ENCODE measurements at places on chromosomes 11 and 22.

- DNase-seq = peak; percentile 74
Measured at GRCh38 chr11:69088676-69089146, 40.0 kb downstream of the TPCN2 start.

DNA sequence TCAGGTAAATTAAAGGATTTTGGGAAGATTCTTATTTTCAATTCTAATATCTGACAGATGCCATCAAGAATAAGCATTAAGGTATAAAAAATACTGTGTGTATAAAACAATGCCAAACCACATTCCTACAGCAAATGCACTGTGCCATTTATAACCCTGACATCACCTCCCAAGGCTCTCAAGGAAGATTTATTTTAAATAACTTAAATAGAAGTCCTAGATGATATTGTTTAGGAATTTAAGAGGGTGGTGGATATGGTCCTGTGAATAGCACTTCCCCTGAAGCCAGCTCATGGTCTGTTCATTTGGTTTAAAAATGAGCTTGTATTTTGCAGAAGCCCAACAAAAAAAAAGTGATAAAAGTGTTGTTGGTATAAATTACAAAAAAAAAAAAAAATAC lies 32.1 kb downstream of the PPIL2 start:
- no peak for DNase-seq

DNA sequence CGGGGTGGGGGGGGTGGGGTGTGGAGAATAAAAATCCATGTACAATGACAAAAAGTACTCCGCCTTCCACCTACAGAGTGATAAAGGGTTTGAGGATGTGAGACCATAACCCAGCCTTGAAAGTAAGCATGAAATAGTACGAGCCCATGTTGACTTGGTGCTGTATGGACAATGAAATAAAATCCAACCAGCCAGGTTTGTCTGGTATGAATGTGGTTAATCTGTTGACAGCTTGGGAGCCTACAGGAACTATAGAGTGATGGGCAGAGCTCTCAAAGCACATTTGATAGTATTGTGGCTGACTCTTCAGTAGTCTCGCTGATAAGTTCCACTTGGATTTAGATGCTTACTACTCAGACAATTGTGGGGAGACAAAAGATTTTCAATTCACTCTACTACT lies 48.8 kb upstream of the CD44 start:
- DNase-seq = no peak

GRCh38 chr11:7896009-7896785 lies 34.9 kb downstream of the OR10A6 start:
- no peak for DNase-seq

DNA sequence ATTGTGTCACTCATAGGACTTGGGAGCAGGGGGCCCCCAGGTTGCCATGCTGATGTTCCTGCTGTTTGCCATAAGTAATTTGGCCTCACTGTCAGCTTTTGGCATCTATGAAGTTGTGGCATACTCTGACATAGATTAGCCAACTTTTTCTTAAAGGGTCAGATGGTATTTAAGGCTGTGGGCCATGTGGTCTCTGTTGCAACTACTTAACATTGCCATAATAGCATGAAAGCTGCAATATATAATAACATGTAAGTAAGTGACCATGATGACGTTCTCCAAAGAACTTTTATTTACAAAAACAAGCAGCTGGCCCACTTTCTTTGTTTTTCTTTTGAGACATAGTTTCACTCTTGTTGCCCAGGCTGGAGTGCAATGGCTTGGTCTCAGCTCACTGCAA lies 2.2 kb upstream of the TMEM216 start:
- DNase-seq = no peak

- DNase-seq = peak; percentile 84
Measured at GRCh38 chr11:57527056-57527631, 3.4 kb downstream of the TIMM10 start.

GRCh38 chr11:120125024-120125423 lies 12.9 kb downstream of the TRIM29 start:
- no peak for DNase-seq

DNA sequence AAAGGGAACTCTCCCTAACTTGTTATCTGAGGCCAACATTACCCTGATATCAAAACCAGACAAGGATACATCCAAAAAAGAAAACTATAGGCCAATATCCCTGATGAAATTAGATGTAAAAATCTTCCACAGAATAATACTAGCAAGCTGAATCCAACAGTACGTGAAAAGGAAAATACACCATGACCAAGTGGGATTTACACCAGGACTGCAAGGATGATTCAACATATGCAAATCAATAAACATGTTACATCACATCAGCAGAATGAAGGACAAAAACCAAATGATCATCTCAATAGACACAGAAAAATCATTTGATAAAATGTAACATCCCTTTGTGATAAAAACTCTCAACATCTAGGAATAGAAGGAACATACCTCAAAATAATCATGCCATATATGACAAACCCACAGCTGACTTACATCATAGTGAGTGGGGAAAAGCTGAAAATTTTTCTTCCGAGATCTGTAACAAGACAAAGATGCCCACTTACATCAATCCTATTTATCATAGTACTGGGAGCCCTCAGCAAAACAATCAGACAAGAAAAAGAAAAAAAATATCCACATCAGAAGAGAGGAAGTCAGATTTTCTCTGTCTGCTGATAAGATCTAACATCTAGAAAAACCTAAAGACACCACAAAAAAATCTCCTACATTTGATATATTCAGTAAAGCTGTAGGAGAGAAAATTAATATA lies 703.3 kb upstream of the ANO5 start:
- no peak for DNase-seq

- DNase-seq = no peak
Measured at GRCh38 chr11:113341388-113342165, 27.2 kb downstream of the TTC12 start.

- no peak for DNase-seq
Measured at GRCh38 chr22:20380486-20380885, 13.5 kb upstream of the ZNF74 start.
